ENCODE measurements at places on chromosomes 5 and 9.

- DNase-seq = no peak
These were observed 327.4 kb downstream of the AGTPBP1 start for GRCh38 chr9:85414390-85414789.

DNA sequence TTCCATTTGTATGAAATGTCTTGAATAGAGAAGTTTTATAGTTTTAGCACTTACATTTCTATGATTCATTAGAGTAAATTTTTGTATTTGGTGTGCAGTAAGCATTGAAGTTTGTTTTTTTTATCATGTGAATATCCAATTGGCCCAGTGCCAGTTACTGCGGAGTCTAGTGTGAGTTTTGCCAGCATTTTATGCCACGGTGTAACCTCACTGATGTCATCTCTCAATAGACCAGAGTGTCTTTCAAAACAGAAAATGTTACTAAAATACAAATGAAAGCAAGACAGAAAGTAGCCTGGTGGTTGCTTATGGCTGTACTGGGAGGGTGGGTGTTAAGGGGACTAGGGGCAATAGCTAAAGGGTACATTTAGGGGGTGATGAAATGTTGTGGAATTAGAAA lies 62.8 kb downstream of the IPPK start:
- no peak for DNase-seq

DNA sequence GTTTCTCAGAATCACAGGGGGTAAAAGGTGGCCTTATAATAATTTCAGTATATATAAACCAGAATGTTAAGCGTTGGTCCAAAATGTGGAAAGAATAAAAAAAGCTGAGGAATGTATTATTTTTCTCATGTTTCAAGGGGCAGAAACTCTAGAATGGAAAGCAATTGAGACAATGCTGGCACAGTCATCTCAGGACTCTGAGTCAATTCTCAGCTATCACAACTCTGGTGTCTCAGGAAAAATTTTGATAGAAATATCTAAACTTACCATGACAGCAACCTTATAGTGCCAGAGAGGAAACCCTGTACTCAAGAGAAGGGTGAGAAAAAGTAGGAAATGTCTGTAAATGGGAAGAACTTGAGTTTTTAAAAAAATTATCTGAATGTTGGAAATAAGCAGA lies 1189.4 kb upstream of the NUDT12 start:
- no peak for DNase-seq

DNA sequence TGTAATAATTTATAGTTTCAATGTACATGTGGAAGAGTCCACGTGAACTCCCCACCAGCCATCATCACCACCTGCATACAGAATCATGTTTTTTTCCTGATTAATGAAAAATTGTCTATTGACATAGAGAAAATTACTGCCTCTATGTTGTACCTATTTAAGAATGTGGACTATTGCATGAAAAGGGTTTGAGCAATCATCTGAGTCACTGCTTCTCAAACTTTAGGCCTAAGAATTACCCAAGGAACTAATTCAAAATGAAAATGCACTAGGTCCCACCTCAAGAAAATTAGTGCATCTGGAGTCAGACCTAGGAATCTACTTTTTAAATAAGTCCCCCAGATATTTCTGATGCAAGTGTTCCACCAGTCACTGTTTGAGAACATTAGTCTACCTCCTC lies 709.3 kb downstream of the MAT2B start:
- DNase-seq = no peak

DNA sequence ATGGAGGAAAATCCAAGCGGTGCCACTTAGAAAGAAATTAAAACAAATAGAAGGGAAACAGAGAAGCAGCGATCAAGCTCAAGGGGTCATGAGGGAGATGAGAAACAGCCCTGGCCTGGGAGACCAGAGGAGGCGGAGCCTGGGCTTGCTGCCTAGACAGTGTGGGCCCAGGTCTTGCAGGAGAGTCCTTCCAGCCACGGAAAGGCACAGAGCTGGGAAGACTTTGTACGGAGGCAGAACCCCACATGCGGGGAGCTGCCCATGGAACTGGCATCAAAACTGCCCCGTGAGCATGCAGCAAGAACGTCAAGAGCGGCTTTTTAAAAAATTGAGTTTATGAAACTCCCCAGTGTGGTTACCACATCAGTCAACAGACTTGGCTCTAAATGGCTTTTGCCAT lies 119.4 kb downstream of the IRX1 start:
- DNase-seq = no peak

DNA sequence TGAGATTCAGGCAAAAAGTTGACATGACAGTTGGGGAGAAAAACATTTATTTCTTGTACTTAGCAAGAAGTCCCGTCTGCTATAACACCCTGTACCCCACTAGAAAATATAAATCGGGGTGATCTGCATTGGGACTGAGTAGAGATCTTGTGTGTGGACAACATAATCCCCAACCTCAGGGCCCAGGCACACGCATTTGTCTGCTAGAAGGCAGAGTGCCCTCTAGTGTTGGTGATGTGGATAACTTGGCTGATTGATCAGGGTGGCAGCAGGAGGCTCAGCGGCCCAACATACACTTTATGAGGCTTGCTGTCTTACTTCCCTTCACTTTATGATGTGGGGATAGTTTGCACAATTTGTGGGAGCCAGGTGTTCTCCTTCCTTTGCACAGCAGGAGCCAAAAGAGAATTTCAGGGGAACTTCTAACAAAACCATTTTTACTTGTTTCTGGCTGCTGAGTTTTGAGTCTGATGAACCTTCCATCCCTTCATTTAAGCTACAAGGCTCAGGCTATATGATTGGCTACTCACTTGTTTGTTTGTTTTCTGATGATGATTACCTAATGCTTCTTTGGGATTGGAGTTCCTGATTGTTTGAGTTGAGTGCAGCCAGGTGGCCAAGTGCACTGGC lies 263.2 kb downstream of the DMAC1 start:
- DNase-seq = peak; percentile 68

GRCh38 chr5:150596826-150597225 lies 43.6 kb upstream of the SYNPO start:
- DNase-seq = no peak

GRCh38 chr5:168750926-168751325 lies 171.8 kb upstream of the PANK3 start:
- DNase-seq = no peak

GRCh38 chr5:131285703-131286399 lies 22.0 kb downstream of the CDC42SE2 start:
- no peak for DNase-seq

DNA sequence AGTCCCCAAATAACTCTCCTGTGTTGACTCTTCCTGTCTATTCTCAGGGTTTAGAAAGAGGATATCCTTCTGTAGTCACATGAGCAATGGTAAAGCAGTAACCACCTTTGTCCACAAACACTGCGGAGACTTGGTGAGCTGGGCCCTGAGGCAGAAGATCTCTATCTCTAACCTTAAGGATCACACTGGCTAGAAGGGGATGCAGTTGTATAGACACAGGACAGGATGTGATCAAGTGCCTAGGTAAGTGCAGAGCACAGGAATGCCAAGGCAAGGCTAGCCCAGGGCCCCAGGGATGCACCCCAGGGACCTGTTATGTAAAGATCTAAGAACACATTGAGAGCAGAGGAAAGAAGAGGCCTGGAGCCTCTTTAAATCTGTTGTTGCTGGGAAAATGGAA lies 610.5 kb downstream of the IRX1 start:
- DNase-seq = no peak

DNA sequence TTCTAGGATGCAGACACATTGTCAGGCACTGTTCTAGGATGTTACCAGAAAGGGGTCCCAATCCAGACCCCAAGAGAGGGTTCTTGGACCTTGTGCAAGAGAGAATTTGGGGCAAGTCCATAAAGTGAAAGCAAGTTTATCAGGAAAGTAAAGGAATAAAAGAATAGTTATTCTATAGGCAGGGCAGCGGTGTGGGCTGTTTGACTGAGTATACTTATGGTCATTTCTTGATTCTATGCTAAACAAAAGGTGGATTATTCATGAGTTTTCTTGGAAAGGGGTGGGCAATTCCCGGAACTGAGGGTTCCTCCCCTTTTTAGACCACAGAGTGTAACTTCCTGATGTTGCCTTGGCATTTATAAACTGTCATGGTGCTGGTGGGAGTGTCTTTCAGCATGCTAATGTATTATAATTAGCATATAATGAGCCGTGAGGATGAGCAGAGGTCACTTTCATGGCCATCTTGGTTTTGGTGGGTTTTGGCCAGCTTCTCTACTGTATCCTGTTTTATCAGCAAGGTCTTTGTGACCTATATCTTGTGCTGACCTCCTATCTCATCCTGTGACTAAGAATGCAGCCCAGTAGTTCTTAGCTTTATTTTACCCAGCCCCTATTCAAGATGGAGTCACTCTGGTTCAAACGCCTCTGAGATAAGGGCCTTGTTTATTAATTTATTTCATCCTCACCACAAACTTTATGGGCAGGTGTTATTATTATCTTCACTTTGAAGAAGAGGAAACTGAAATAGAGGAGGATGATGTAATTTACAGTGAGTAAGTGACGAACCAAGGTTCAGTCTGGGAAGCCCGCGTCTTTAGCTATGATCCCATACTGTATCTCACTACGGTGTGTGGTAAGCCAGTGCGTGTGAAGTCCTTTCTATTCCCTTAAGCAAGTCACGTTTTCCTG lies 186.0 kb upstream of the KLF4 start:
- DNase-seq = peak; percentile 11

GRCh38 chr9:73839471-73839870 lies 657.7 kb upstream of the RORB start:
- no peak for DNase-seq

- no peak for DNase-seq
These were observed 342.2 kb upstream of the RFX3 start for GRCh38 chr9:3868012-3868411.

- no peak for DNase-seq
These were observed 71.8 kb upstream of the SIMC1 start for GRCh38 chr5:176166427-176166826.

GRCh38 chr9:95852059-95853032 lies 23.1 kb upstream of the ERCC6L2 start:
- peak; percentile 54 for DNase-seq

Measured in activated CD8-positive, alpha-beta T cell treated with anti-CD3 and anti-CD28 coated beads for 36 hours (primary cell).